ENCODE measurements at places on chromosomes 4 and X.
A peak's percentile ranks its signal among the peaks of the same experiment; 100 is the strongest.

DNA sequence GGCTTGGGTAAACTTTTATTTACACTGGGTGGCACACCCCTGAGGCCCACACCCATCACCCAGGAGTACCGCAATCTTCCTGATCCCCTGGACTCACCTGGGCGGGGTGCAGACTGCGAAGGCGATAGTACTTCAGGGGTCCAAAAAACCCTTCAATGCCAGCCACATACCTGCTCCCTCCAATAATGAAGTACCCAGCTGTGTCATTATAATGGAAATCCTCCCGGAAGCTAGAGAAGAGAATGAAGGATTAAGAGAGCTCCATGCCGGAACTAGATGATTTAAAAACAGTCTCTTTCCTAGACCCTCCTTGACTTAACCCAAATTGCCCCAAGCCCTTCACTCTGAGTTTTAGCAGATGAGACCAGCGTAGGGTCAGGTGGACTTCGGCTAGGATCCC is 40.9 kb downstream of the SEL1L3 start:
- no peak for DNase-seq

GRCh38 chr4:149008415-149009025 is 566.3 kb upstream of the NR3C2 start:
- no peak for DNase-seq

DNA sequence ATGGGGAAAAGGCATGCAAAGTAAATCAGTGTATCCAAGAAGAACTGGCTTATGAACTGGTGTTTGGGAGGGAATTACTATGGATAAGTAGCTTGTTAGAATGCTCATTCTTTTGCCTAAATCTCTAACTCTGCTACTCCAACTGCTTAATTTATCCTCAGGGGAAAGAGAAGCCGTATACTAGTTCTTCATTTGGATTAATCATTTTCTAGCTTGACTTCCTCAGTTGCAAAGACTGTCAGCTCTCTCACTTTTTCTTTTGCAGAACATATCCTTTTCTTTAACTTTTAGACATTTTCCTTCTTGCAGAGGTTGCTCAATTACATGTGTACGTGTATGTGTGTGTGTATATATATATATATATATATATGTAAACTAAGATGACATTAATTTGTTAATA is 21.9 kb downstream of the GPRIN3 start:
- DNase-seq, result no peak

GRCh38 chr4:75612306-75612705 is 18.0 kb downstream of the CDKL2 start:
- DNase-seq, result no peak

DNA sequence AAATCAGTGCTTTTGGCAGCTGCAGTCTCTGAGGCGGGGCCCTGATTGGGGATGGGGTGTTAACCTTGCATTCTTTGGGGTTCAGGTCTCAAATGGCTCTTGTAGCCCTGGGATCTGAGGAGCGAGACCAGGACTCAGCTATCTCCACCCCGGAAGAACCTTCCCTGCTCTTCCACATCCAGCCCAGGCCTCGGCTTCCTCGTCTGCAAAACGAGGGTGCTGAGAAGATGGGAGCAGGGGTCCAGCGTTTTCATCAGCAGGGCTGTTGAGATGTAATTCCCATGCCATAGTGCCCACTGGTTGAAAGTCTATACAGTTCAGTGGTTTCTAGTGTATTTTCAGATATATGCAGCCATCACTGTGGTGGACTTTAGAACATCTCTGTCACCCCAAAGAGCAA is 34.6 kb upstream of the WFS1 start:
- DNase-seq, result no peak

- DNase-seq, result no peak
Observed at GRCh38 chrX:71917621-71918343, 7.1 kb downstream of the NHSL2 start.

GRCh38 chrX:34909151-34909550 is 33.4 kb upstream of the FAM47B start:
- DNase-seq, result no peak

DNA sequence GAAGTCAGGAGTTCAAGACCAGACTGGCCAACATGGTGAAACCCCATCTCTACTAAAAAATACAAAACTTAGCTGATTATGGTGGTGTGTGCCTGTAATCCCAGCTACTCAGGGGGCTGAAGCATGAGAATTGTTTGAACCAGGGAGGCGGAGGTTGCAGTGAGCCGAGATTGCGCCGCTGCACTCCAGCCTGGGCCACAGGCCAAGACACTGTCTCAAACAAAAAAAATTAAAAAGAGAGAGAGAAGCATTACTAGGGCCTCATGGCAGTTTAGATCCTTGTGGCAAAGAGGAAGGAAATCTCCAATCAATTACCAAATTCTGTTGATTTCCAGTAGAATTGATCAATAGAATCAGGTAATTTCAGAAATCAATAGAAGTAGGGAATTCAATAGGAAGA is 16.8 kb upstream of the SLC34A2 start:
- DNase-seq, result no peak

GRCh38 chrX:57417827-57418226 is 131.3 kb downstream of the FAAH2 start:
- DNase-seq, result no peak

- no peak for DNase-seq
Observed at GRCh38 chr4:25925486-25926201, 11.6 kb downstream of the SMIM20 start.

DNA sequence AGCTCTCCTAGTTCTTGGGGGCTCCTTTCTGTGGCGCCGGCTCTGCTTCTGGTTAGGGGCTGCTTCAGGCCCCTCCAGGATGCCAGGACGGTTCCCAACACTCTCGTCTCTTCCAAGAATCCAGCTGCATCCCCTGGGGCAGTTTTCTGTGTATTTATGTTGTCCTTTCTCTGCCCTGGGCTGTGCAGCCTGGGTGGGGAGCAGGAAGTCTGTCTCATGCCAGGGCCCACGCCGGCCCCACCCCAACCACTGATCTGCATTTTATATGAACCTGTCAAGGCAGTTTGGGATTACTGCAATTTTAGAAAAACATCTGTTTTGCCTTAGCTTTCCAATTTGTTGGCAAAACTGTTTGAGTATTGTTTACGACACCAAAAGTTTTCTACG is 14.6 kb downstream of the CTBP1 start:
- no peak for DNase-seq

- no peak for DNase-seq
Observed at GRCh38 chrX:132748268-132748667, 210.2 kb downstream of the HS6ST2 start.

DNA sequence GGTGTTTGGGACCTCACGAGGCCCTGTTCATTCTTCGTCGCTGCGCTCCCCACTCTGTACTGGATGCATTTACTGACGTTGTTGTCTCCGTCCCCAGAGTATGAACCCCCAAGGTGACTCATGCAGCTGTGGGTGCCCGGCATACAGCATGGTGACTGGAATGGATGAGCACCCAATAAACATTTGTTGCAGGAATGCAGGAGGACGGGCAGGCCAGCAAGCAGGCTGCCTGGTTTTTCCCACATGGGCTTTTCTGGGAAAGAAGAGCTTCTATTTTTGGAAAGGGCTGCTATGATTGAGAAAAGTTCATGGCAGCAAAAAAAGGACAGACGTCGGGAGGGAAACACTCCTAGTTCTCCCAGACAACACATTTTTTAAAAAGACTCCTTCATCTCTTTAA is 893 bp upstream of the SOD3 start:
- DNase-seq, result no peak

DNA sequence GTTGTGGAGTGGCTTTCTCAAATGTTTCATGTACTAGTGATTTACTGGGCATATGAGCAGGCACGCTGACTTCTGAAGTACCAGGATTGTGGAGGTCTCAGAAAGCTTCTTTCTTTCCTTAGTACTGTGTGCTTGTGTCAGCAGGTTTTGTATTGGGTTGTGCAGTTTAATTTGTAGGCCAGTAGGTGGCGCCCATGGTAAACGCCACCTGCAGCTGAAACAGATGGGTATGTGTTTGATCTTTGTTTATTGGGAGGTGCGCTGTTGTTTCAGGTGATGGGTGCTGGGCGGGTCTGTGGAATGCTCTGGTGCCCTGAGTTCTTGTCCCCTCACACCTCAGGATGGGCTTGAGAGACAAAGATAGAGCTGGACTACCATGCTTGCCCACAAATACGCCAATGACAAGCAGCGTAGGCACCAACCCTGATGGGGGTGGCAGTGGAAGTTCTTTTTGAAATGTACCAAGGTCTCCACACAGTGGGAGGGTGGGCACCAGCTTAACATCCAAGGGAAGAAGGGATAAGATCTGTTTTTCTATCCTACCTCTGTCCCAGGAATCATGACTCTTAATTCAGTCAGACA is 141.5 kb downstream of the RPS6KA6 start:
- DNase-seq, result peak; percentile 2

DNA sequence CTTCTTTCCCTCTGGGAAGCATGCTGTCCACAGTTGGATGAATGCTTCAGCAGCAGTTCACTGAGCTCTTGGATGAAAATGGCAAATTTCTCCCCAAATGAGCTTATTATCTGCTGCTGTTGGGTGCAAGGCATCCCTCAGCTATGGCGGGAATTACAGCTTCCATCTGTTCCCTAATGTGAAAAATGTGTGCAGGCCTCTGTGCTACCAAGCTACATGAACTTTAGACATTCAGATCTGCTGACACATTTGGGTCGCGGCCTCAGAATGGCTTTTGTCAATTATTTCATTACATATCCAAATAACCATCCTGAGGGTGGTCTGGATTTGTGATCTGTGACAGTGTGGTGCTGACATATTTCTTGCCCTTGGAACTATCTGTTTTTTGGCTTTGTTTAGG is 119.5 kb upstream of the SCML1 start:
- DNase-seq, result no peak

- no peak for DNase-seq
Observed at GRCh38 chr4:4853371-4853823, 6.1 kb upstream of the MSX1 start.

- no peak for DNase-seq
Observed at GRCh38 chr4:138736362-138736761, 279.2 kb upstream of the NOCT start.

DNA sequence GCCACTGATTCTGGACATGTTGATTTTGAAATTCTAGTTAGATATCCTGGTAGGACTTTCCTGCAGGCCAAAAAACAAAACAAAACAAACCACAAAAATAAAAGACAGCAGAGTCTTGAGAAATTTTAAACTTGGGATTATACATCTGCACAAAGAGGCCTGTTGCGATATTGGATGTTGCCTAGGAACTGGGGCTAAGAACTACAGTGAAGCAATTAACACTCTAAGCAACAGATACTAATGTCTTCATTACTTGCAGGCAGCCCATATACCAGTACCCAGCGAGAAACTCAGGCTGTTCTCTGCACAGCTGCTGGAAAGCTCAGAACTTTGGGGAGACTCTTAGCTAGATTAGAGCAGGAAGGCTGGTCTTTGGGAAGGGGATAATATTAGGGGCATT is 69.1 kb upstream of the SCOC start:
- no peak for DNase-seq

DNA sequence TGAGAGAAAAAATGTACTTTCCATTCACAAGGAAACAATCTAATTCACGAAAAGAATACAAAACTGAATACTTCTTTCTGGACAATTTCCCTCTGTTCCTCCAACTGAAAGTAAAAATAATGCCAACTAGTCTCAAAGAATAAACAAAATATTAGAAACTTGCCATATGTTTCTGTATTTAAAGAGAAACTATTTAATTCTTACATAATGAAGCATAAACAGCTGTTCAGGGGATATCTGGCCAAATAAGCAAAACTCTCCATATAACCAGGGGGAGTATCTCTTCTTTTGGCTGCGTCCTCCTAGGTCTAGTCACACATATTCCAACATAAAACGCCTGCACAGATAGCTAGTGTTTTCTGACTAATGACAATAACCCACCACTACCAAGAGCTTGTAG is 805 bp downstream of the GATB start:
- DNase-seq, result no peak

- no peak for DNase-seq
Observed at GRCh38 chr4:82217986-82218715, 155.6 kb downstream of the HNRNPD start.

DNA sequence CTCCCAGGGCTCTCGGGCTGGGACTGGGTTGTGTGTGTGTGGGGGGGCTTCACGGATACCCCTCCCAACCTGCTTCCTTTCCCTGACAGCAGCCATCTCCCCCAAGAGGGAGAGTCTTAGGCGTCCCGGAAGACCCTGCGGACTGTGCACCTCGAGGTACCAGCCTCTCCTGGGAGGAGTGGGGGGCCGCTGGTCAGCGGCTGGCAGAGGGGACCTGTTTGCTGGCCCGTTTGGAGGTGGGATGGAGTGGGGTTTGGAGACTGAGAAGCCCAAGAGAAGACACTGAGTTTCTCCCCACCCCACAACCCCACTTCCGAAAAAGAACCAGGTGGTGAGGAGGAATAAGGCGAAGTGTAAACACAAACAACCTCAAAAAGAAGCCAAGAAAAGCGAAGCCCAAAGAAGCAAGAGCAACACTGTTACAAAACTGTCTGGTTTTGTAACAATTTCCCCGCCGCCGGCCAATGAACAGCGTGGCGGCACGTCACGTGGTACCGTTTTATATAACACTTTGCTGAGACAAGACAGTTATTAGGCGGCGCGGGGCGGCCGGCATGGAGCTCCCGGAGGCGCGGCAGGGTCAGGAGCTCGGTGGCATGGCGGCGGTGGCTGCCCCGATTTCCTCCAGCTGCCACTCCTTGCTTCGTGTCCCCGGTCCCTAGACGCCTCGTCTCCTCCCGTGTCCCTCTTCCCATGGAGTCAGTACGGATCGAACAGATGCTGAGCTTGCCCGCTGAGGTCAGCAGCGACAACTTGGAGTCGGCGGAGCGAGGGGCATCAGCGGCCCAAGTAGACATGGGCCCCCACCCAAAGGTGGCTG is at the start of gene LONRF3:
LONRF3 (plus strand) TSS at position 531 of the 820 bp plus-strand sequence; CDS start at position 694, 163 bp downstream.
- peak; percentile 30 for DNase-seq

DNA sequence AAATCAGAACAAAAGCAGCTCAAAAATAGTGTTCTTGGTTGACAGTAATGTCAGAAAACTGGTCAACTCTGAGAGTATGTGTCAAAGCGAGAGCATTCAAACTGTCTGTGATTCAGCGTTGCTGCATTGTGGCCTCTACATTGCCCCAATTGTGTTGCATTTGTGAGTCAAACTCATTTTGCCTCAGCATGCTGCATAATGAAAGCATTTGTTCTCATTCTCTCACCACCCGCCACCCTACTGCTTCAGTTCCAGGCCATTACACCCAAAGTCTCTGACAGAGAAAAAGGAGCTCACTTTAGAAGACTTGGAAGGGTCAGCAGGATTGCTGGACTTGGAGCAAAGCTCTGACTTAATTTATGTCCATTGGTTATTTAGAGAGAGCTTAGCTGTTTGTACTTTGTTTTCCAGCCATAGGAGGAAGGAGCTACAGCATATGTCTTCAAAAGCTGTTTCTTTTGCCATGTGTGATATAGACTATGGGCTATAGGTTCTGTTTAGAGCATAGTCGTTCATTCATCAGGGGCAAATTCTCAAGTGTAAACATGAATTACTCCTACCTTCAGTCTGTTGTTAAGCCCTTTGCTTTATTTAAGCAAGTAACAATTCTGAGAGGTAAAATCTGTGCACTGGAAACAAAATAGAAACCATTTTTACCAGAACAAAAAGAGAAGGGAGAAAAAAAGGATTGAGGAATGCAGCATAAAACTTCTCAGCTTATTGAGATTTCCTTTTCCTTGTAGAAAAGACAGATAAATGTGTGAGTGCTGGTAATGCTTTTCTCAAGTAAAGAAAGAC is 153.4 kb upstream of the ANK2 start:
- DNase-seq, result no peak

- DNase-seq, result no peak
Observed at GRCh38 chr4:4871242-4871572, 11.7 kb downstream of the MSX1 start.

All from stimulated activated CD4-positive, alpha-beta T cell treated with anti-CD3 and anti-CD28 coated beads, TNF-alpha, amount 100 ng/mL, for 48 hours (primary cell).